Lower leg skin (tissue), 4 donors: ENCODE measurements at places on chromosomes 1 and 21. TPM values are rescaled to one million over a fixed set of nuclear protein-coding genes. Genes with fewer than 3 reads are reported as not detected.

DNA sequence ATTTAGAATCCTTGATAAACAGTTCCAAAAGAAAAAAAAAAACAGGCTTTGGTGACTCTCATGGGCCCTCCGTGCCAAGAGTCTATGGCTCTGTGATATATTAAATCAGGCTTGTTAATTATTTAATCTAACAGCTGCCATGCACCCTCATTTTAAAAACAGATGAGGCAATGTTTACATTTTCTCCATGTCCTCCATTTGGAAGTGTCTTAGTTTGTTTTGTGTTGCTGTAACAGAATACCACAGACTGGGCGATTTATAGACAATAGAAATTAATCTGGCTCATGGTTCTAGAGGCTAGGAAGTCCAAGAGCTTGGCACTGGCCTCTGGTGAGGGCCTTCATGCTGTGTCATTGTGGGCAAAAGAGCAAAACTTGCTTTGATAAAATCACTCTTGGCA, 58.0 kb downstream of the B3GALT5 start:
- DNase-seq: no peak

GRCh38 chr1:61269602-61270001, 187.2 kb downstream of the NFIA start:
- no peak for DNase-seq

DNA sequence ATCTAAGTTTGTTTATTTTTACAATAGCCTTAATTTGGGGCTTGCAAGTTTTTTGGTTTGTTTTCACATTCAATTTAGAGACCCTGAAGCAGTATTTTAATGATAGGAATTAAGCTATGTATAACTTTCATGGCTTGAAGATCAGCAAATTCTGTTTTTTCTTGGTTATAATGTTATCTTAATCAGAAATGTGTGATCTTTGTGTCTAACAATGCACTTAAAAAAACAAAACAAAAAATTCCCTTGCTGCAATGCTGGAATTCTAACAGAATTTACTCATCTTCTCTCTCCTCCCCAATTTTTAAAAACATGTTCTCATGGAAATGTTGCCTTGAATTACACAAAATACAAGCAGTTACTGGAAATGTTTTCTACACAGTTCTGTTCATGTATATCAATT, 113.1 kb downstream of the OLFML2B start:
- no peak for DNase-seq

- DNase-seq: no peak
Observed at GRCh38 chr1:2228157-2228594, at the start of gene SKI. Gene SKI, plus strand, starts transcription at chr1:2228319. Its CDS starts 448 bp downstream, at chr1:2228767.

DNA sequence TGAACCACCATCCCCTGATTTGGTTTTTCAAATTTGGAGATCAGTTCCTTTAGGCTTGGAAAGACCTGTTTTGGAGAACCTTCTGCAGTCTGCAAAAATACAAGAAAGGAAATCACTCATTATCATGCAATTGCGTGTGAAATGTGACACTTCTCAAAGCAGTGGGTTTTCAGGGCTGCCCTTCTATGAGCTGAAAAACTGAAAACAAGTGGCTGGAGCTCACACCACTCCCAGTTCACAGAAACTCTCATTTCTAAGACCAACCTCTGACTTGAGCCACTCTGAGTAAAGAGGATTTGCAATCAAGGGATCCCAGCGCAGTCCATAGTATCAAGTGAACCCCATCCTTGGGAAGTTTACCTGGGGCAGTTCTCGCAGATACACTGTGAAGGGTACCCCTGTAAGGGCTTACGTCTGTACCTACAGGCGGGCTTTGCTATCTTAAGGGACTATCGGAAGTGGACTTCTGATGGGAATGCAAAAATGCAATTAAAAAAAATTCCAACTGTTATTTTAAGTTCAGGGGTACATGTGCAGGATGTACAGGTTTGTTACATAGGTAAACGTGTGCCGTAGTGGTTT, 12.8 kb downstream of the SH2D1B start:
- DNase-seq: no peak

GRCh38 chr1:11059155-11059967, 457 bp downstream of the SRM start:
- no peak for DNase-seq

GRCh38 chr1:42137766-42138165, 15.4 kb upstream of the GUCA2B start:
- no peak for DNase-seq

DNA sequence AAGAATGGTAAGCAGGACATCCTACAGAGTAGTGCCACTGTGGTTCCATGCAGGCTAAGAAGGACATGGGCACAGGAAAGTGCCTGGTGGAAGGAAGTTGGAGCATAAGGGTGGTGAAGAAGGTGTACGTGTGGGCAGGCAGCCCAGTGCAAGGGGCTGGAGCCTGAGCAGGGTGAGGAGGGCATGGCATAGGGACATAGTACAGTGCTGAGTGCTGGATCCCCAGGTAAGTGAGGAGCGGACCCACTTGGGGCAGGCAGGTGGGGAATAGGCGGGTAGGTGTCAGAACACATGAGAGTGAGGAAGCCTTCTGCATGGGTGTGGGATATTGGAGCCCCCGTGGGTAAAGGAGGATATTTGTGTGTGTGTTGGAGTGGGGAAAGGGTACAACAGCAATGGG, 15.7 kb upstream of the LRRC53 start:
- no peak for DNase-seq

DNA sequence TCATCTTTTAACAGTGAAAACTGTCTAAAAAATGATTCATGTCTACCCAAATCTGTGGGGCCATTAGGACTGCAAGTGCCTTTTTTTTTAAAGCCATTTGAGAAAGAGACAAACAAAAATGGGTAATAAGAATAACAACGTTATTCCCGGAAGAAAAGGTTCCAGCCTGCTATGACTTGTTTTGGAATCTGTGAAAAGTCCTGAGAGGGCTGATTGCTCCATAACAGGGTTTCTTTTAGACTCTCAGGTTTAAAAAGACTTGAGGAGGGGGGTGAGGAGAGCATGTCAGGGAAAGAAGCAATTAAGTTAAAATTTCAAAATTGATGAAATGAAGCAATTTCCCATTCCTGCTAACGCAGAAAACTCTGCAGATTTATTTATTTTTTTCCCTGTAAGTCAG, 56.4 kb downstream of the CACHD1 start:
- DNase-seq: no peak

DNA sequence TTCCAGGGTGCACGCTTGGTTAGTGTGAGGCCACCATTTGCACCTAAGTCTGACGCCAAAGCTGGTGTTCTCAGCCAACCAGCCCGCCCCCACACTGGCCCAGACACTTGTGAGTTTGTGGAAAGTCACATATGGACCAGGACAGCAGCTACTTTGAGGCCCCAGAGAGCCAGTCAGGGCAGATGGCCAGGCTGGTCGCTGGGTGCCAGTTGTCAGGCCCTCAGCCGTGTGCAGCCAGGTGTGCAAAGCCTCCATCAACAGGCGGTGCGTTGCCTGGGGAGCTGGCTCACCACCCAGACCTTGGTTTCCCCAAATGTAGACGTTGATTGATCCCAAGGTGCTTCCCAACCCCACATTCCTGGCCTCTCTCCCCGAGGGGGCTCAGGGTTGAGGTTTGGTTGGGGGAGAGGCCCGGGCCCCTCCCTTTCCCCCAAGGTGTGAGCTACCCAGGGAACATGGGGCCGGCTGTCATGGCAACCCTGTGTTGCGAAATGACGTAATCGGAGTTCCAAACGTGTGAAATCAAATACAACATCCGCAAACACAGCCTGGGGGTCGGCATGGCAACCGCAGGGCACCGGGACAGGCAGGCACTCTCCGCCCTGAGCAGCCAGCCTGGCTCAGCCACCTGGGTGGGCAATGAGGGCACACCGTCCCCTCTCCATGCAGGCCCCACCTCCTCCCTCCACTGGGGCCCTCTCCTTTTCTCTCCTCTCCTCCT, 42.2 kb upstream of the WNT4 start:
- DNase-seq: no peak

GRCh38 chr1:37243368-37244082, 209.2 kb upstream of the GRIK3 start:
- DNase-seq: no peak

DNA sequence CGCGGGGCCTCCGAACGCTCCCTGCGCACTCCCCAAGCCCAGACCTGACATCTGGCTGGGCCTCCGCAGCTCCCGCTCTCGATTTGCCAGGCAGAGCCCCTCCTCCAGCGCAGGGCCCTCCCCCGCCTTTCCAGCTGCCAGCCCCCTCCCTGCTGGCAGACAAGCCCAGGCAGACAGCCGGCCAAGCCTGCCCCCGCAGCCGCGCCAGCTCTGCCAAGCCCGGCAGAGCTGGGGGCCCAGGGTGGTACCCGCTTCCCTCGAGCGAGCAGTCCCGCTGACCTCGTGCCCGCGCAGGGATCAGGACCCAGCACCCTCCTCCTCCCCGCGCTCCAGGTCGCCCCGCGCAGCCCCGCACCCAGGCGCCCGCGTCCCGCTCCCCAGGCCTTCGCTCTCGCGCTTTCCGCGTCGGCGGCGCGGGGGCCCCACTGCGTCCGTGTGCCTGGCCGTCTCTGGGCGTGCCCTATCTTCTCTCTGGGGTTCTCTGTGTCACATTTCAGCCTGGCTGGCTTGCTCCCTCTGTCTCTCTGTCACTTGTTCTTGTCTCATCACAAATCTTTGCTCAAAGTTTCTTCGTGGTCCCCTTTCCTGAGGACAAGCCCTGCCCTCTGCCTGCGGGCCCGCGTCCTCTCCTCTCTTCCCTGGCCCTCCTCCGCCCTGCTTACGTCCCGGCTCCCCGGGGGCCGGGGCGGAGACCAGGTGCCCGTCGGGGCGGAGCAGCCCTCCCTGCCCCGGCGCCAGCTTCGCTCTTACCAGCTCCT, 580 bp downstream of the INKA2 start:
- peak; percentile 52 for DNase-seq

DNA sequence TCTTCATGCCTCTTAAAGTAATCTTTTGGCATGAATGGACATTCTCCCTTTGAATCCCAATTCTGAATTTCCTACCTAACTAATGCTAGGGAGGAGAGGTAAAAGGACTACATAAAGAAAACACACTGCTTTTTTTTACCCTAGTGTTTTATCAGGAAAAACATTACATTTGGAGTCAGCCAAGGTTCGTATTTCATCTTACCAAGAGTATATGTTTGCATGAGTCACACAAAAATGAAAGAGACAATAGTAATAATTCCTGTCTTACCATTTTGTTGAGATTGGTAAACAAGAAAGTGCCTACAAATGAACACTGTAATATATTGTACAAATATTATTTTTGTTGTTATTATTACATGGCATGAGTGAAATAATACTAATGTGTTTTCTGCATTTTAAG, 112.9 kb upstream of the WARS2 start:
- DNase-seq: no peak

DNA sequence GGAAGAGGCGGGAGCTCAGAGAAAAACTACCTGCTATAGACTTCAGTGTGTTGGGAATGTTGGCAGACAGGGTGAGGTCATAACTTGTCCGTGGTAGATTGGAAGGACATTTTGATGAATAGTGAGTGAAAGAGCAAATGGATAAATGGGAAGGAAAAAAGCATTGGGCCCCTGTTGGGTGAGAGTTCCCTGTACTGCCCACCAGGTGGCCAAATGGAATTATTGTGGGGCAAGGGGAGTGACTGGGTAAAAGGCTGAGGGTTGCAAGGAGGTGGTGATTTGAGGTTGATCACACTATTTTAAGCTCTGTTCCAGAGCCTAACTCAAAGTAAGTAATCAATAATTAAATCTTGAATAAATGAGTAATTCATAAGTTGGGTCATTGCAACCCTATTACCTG, 60.4 kb downstream of the MRPS6 start:
- no peak for DNase-seq

DNA sequence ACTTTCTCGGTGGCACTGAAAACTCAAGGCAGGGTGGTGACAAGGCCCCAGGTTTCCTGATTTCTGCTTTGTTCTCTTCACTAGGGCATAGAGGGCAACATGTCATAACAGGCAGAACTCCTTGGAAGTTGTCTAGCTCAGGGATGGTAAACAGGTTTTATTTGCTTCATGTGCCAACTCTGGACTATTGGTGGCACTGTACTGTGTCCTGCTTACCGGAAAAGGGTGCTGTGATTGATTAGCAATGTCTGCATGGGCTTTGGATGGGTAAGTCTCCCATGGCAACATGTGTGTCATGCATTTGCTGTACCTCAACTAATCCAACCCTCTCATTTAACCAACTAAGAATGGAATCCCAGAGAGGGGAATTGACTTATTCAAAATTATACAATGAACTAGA, 70.7 kb upstream of the USP24 start:
- no peak for DNase-seq

DNA sequence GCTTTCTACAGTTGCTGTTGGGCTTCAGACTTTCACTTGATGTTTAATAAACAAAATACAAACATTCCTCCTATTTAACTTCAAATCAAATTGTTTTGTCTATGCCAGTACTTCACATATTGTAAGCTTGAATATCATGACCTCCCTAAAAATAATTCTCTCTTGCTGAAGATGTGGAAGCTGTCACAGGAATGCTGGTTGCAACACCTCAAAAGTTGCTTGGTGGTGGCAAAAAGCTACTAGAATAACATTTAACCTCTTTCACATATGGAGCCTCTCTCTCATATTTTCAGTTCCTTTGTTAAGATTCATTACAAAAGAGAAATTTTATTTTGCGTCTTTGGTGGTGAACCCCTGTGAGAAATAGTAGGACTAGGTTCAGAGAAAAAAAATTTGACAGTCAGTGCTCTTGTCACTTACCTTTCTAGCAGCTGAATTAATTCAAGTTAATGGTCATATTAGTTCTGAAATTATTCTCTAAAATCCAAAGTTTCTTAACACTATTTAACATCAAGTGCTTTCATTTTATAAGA, 25.5 kb upstream of the F13B start:
- DNase-seq: no peak

- DNase-seq: no peak
Observed at GRCh38 chr1:42978317-42979035, 19.8 kb upstream of the SLC2A1 start.

DNA sequence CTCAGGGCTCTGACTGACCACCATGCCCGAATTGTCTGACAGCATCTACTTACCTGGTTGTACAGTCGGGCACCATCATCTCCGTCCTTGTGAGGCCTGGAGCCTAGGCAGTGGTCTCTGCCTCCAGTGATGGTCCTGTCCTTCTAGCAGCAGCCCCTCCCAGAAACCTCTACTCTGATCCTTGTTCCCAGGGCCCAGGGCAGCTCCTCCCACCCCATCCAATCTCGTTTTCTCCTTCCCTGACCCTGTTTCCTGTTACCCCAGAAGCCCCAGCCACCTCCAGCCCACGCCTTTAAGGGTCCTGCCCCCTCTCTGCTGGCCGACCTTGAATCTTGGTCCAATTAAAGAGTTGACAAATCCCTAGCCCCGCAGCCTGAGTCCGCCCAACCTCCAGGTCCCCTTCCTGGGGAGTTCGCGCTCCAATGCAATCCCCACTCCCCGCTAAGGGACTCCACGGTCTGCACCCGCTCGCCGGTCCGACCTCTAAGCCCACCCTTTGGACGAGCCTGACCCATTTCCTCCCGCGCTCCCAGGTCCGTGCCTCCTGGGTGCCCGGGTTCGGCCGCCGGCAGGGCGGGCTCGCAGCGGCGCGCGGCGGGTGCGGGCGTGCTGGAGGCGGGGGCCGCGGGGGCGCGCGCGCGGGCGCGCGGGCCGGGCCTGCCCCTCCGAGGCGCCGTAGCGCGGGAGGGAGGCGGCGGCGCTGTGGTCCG, at the start of gene B4GALT2:
B4GALT2 (plus strand) TSS at position 660 of the 710 bp plus-strand sequence. CDS start 1,951 bp downstream, outside the sequence.
- DNase-seq: no peak

DIO1 gene
- not detected for total RNA-seq

RCSD1 gene
- total RNA-seq: 2.4 TPM

CASP9 gene
- total RNA-seq: 6.4 TPM

TCEANC2 gene
- total RNA-seq: 4.3 TPM
